Neural crest cell (in vitro differentiated cells): ENCODE measurements at places on chromosomes 6 and 20.

- no peak for DNase-seq
These were observed 21.9 kb downstream of the CDH22 start for GRCh38 chr20:46286382-46286781.

GRCh38 chr6:35668744-35669450 lies 19.8 kb downstream of the FKBP5 start:
- no peak for DNase-seq

GRCh38 chr20:3275064-3275935 lies 36.3 kb upstream of the SLC4A11 start:
- no peak for DNase-seq

- DNase-seq: no peak
These were observed 2.4 kb upstream of the ZMYND8 start for GRCh38 chr20:47358672-47359529.

DNA sequence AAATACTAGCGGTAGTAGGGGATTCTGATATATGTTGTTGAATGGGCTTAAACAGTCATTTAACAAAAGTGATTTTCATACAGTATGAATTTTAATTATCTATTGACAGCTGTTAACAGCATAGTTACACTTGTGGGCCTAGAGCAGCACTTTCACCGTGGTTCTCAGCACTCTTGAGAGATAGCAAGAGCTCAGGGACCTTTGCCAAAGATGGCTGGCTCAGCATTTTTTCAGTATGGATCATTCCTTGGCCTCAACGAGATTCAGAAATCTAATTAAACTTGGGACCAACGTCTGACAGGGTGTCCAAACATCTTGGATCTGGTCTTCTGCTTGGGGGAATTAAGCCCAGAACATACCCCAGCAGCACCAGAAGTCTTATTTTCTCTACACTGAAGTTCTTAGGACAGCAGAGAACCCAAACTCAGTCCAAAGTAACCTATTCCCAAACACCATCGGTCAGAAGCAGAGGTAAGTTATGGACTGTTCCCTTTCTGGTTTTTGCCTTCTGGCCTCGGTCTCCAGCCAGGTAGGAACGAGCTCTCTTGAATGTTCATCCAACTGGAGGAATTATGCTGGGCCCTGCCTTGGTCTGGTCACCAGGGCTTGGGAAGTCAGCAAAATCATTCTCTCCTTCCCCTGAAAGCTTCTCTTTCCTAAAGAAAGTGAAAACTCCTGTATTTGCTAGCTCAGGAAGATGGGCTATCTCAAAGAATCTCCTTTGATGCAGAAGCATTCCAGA lies 25.7 kb downstream of the PRPH2 start:
- DNase-seq: no peak

- peak; percentile 56 for DNase-seq
These were observed 83.5 kb upstream of the SPTLC3 start for GRCh38 chr20:12925210-12925755.

DNA sequence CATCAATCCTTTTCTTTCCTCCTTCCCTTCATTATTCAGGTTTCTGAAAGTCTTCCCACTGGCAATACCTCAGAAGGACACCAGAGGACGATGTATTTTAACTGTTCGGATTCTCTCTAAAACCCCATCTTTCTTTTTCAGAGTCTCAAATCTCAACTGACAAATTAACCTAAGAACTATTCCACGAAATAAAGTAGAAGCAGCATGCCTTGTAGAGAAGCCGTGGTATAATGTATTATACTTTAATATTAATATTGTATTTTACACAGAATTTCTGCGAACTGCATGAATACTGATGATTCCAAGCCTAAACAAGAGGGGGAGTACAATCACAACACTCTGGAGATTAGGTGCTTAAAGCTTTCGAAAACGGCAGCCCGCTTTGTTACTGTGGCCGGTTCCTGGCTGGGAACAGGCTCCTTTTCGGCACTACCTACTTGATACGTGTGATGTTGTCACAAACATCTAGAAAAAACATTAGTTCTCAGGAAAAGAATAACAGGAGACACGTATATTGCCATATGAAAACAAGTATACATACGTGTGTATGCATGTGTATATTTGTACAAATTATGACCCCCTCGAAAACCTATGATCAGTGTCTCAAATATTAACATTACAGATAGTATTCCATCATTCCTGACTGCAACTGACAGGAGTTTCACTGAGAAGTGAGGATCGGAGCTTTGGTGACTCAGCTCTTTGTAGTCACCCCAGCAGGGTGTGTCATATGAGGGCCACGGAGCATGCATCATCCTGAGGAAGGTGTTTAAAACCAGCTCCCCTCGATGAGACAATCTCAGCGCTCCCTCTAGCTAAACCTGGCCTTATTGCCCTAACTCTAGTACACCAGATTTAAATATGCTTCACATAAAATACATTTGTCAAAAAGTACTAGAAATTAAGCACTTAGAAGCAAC lies 319.7 kb upstream of the TCF21 start:
- no peak for DNase-seq

DNA sequence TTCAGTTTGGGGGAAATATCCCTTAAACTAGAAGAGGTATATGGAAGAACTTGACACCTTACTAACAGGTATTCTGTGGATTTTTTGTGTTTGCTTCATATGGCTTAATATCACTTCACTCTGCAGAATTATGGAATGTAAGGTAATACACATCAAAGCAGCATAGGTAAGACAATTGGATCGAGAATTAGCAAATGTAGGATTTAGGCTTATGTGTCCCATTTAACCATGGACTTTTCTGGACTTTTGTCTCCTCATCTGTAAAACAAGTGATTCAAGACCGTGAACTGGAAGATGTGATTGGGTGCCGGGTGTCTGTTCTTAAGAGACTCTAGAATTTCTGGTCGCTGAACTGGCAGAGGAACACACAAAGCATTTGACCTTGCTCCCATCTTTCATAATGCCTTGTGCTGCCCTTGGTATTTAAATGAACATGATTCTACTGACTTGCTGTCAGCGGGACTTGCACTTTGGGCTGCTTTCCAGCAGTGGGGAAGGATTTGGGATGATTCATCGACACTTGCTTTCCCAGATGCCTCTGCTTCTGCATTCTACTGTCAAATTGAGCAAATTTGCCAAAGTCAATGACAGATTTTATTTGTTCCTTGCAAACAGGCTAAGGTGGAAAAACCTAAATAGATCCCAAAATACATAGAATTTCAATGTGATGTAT lies 199.8 kb downstream of the PLCB1 start:
- no peak for DNase-seq

DNA sequence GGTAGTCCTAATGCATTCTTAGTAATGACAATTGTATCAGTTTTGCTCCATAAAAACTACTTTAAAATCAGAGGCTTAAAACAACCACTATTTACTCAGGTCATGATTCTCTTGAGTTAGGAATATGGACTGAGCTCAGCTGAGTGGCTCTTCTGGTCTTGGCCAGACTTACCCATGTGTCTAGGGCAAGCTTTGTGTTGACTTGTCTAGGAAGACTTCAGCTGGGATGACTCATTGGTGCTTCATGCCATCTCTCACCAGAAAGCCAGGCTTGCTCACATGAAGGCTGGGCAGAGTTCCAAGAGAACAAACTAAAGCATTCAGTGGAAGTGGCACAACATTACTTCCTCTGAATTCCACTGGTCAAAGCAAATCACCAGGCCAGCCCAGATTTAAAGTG lies 155.3 kb downstream of the DHX35 start:
- no peak for DNase-seq

DNA sequence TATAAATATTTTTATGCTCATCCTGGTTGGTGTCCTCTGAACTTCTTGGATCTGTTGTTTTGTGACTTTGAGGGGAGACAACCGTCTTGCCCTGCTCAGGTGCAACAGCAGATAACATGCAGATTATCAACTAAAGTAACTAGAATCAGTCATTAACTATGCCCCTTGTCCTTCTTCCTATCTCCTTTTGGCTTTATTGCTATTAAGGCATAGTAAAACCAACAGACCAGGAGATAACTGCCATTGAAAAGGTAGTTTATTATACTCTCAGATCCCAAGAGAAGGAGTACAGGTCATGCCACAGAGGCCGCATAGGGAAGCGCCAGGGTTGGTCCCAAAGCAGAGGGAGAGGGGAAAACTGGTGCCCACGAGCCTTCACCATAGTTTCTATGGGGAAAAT lies 418.2 kb downstream of the GJA1 start:
- DNase-seq: no peak

DNA sequence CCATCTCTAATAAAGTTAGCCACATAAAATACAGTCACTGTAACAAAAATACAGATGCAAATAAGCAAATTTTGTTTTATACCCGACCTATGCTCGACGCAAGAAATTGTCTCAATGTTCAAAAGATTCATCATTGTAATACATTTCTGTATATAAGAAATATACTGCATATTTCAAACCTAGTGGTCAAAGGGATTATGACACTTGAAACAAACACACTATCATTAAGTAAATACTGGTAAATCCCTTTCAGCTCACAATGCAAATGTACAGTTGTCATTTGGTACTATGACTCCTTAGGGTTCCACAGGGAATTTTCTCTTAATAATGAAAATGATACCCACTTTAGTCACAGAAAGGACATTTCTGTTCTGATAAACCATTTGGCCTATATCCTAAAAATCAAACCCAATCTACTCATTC lies 2.2 kb downstream of the HIVEP2 start:
- no peak for DNase-seq
